ENCODE measurements at places on chromosomes 5 and 9.

GRCh38 chr5:54705994-54706653 is 188.6 kb downstream of the SNX18 start:
- DNase-seq = no peak

DNA sequence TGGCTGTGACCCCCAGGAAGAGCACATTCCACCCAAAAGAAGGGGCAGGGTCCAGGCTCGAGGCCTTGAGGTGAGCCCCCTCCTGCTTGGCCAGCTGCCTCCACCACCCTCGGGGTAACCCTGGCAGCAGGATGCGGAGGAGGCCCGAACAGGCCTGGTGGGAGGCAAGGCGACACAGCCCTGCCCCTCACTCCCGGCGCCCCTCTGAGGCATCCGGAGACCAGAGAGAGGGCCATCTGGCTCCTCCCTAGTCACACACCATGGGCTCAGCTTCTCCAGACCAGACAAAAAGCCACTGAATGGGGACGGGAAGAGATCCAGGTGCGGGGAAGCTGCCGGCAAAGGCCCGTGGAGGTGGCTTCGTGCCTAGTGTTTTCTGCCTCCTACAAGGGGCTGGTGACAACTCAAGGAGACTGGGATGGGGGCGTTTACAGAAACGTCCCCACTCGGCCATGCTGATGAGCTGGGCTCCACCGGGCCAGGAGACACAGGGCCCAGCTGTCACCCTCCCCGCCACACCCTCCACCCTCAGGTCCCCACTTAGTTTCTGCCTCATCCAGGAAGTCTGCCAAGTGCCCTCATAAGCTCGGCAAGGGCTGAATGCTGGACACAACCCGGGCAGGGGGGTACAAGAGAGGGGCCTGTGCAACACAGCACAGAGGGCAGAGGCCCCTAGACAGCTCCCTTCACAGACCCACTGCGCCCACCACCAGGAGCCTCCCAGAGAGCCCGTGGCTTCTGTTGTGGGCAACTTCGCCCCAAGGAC is 41.9 kb downstream of the NACC2 start:
- no peak for DNase-seq

- no peak for DNase-seq
Observed at GRCh38 chr9:71929223-71929622, 17.8 kb downstream of the C9orf85 start.

GRCh38 chr9:13478160-13478559 is 198.7 kb upstream of the MPDZ start:
- no peak for DNase-seq

DNA sequence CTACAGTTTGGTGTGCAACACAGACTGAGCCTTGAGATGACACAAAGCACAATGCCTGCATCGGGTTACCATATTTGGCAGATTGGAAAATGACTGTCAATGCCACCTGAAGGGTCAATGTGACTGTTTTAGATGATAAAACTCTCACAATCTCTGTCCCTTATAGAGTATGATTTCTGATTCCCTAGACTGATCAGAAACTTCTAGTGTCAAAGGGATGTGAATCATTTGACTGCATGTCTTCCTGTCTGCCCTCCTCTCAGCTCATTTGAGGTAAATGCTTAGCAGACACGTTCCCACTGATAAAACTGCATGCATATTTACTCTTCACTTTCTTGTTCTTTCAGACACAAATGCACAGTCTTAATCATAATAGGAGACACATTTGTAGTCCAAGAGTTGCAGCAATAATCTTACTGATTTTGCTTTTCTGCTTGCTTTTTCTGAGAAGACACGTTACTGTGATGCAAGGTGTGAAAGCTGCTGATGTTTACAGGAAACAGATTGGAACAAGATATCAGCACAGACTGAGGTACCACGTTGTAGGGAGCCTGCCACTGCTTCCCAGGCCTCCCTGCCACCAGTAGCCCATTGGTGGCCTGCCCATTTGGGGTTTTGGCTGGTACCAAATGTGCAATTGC is 77.8 kb downstream of the GCNT4 start:
- no peak for DNase-seq

GRCh38 chr5:132325691-132326090 is 31.5 kb downstream of the SLC22A4 start:
- no peak for DNase-seq

- no peak for DNase-seq
Observed at GRCh38 chr5:126199467-126199866, 223.7 kb upstream of the GRAMD2B start.

- no peak for DNase-seq
Observed at GRCh38 chr5:133203317-133204305, 151.8 kb downstream of the HSPA4 start.

DNA sequence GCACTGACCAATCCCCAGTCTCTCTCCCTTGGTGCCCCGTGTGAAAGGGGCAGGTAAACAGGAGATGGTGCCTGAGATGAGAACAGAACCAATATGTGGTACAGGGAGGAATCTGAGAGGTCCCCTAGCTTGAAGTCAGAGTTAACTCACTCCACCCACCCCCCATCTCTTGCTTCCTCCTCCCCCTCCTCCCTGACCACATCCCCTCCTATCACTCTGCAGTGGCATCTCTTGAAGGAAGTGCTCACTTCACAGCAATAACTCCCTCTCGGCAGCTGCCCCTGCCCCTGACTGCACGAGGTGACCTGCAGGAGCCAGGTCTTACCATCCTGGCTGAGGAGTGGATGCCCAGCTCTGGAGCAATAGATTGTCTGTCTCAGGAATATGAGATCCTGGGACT is 224.0 kb downstream of the GAS1 start:
- DNase-seq = no peak

GRCh38 chr5:58764199-58764598 is 181.3 kb downstream of the RAB3C start:
- no peak for DNase-seq

DNA sequence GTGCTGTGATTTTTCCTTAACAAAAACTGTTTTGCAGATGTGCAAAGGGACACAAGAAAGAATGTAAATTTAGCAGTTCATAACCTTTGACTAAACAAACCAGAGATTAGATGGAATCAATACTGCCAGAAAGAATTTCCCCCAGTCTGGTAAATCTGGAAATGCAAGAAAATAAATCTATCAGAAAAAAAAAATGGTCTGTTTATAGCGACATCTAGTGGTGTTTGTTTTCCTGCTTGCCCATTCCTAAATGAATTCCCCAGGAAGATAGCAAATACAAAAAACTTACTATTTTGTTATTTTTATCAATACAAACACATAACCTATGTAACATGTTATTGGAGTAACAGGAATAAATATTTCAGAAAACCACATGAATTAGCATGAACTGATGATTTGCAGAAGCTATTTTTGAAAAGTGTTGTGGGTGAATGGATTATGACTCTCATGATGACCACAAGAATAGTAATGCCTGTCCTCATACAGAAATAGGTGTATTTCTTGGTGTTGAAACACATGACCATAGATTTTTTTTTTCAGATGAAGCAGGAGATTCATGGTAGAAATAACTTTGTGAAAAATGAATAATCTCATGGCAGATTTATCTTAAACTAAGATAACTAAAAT is 1703.8 kb downstream of the MAT2B start:
- peak; percentile 42 for DNase-seq

GRCh38 chr5:90968319-90968718 is 409.7 kb downstream of the ADGRV1 start:
- DNase-seq = no peak

DNA sequence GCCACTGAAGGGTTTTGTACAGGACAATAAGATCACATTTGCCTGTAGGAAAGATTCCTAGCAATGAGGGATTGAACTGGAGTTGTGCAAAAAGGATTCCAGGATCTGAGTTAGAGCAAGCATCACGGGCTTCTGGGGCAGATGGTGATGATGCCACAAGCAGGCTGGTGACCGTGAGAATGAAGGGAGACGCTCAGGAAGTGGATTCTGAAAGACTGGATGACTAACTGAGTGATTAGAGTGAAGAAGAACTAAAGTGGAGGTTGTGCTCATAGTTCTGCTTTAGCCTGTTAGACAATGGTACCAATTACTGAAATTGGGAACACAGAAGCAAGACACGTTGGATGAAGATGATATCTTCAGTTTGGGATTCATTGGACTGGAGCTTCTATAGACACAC is 168.2 kb downstream of the CD180 start:
- DNase-seq = no peak

DNA sequence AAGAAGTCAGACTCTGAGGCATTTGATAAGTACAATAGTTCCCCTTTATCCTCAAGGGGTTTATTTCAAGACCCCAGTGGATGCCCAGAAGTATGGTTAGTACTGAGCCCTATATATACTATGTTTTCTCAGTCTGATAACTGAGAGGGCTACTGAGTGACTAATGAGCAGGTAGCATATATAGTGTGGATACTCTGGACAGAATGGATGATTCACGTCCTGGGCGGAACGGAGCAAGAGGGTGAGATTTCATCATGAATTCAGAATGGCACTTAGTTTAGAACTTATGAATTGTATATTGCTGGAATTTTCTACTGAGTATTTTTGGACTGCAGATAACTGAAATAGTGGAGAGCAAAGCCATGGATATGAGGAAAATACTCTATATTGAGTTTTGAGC is 457.6 kb downstream of the PLK2 start:
- no peak for DNase-seq

GRCh38 chr9:130339306-130339705 is 73.7 kb downstream of the HMCN2 start:
- DNase-seq = no peak

GRCh38 chr9:101027236-101027635 is 1.3 kb upstream of the PLPPR1 start:
- no peak for DNase-seq

DNA sequence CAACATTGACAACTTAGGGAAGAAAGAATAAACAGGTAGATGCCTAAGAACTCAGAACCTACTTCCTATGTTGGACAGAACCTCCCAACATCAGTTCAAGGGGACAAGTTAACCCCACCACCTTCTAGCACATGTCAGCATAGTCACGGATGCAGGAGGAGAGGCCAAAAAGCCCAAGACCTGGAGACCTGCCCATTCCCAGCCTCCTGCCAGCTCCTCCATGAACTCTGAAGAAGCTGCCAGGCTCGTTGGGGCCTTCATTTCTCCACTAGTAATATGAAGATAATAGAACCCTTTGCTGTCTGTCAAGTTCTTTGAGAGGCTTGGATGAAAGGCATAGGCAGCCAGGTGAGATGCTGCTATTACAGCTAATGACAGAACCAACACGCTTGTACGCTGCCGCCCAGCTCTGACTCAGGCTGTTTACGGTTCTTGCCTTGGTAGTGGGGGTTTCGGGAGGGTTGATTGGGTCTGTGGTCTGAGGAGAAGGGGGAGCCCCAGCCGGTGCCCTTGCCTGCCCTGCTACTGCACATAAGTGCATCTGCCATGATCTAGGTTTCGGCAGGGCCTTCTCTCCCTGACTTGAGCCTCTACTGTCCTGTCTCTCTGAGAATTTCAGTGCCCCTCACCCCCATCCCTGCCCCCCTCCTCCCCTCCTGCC is 82.2 kb downstream of the NRG2 start:
- no peak for DNase-seq

DNA sequence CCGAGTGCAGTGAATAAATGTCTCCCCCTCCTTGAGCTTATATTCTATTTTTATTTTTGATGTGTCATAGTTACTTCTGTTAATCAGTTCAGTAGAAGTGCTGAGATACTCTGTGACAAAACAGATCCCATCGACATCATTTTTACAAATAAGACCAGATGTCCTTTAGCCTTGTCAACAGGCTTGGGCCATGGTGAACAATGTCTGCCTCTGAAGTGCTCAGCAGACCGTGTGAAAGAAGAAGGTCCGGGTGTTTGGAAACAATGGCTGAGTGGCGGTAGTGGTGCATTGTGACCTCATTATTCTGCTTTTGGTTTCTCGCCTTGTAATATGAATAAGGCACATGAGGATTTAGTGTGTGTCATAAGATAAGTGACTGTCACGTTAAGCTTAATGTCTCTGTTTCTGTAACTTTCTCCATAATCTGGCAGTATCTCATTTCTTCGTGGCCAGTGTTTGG is 71.2 kb downstream of the SYK start:
- no peak for DNase-seq

DNA sequence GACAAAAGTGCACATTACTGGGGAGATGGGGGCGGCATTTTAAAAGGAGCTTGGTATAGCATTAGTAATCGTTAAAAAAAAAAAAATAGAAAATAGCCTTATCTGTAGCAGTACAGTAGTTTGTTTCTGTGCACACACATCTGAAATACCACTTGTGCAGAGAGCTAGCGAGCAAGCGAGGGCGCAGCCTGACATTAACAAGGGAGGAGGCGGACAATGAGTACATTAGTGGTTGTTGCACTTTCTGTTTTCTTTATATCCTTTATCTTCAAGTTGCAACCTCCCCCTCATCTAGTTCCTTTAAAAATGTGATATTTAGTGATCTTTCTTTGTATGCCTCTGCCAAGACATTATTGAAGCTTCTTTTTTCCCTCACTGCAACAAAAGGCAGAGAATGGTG is 880 bp upstream of the PTPDC1 start:
- DNase-seq = peak; percentile 66

- no peak for DNase-seq
Observed at GRCh38 chr5:81755320-81755719, 4.4 kb upstream of the SSBP2 start.

DNA sequence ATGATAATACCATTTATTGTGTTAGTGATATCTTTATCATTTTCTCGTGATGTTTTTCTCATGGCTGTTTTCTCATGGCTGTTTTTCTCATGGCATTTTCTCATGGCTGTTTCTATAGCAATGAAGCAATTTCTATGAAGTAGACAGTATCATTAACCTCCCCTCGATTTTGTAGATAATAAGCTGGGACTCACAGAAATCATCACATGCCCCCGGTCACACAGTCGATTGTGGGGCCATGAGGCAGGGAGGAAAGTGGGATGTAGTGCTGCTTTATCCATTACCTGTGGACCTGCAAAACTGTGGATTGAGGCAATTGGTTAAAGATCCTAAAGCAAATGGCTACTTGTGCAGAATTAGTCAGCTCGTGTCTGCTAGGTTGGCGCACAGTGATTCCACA is 47.3 kb downstream of the TGFBI start:
- no peak for DNase-seq

DNA sequence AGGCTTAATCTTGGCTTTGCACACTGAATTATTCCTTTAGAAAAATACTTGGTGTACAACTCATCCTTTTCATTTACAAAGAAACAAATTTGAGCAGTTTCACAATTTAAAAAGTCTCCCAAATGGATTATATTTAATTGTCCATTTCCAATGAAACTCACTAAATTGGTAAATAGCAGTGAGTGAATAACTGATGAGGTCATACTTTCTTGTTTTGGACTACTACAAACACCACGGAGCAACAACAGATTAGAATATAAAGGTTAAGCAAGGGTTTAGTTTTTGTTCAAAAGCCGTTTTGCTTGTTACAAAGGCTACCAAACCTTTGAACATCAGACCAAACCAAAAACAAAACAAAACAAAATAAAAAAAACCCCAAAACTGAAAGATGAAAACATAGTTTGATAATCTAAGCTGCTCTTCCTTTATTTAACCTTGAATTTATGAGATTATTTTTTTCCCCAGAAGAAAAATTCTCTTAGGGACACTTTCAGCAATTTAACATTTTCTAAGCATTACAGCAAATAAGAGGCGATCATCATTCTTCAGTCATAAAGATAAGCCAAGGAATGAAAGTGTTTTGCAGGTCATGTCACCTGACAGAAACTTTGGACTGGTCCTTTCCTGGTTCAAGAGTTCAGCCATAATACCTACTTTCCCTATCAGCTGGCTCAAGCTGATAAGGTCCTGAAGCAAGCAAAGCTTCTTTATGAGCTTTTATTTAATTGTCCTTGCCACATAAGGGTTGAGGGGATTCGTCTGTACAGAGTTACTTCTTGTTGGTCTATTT is 99.7 kb upstream of the CDKN2B start:
- no peak for DNase-seq

- DNase-seq = peak; percentile 29
Observed at GRCh38 chr9:137494104-137494544, 35.0 kb upstream of the NSMF start.
